NCI-H446 (cell line): ENCODE measurements at places on chromosomes 6 and 20.

DNA sequence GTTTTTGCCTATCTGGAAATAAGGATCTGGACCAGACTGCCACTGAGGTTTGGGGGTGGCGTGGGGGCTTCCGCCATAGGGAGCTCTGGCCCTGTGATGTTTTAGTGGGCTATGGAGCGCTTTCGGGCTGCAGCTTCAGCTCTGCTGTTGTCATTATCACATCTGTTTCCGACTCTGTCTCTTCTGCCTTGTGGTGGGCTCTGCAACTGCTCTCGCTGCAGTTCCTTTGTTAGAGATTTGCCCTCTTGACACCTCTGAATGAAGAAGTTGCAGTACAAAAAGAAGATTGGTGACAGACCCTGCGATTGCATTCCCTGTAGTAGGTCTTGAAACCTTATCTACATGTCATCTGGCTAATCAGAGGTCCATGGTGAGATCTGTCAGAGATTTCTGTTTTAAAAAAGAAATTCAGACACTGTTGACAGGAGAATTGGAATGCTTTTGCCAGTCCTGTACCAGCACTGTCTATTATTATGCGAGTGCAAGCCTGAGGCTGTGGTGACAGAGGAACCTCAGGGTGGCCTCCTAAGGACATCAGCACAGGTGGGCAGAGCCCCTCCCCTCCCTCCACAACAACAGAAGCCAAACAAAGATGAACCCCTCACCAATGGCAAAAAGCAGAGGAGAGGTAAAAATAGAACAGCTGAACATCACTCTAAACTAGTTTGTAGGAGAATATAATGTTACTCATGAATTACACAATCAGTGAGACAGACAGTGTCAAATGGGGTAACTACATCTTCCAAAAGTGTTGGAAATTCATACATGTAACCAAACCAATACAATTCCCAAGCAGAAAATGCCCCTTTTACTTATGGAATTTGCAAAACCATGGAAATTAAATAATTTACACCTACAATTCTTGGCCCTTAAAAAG lies 63.5 kb upstream of the DEFB112 start:
- DNase-seq = no peak

DNA sequence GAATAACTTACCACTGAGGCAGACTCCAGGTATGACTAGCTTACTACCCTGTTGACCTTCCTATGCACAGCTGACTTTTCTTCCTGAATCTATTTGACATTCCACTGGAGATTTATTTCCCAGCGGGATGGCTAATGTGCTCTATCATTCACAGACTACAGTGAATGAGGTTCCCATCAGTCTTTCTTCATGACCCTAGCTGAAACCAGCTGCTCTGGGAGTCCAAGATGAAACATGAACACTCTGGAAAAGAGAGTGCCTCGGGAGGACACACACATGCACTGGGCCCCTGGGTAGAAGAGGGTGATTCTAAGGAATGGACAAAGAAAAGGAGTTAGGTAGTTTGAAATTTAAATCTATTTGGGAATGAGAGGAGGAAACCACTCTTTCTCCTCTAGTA lies 82.6 kb upstream of the DST start:
- no peak for DNase-seq

DNA sequence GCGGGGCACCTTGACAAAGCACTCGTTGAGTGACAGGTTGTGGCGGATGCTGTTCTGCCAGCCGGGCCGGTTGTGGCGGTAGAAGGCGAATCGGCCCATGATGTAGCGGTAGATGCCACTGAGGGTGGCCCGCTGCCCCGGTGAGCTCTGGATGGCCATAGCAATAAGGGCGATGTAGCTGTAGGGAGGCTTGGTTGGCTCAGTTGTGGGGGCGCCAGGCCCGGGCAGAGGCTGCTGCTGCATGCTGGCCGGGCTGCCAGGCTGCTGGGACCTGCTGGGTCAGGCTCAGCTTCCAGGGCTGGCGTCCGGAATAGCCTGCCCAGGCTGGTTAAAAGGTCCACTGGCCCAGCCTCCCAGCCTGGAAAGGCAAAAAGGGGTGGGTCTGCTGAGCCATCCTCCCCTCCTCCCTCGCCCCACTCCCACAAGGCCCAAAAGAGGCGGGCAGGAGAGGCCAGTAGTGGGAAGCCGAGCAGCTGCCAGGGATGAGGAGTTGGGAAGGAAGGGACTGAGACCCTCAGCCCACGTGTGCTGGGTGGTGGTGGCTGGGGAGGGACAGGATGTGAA lies at the start of gene FOXS1:
TSS of gene FOXS1 (minus strand) at position 305 of the 564 bp plus-strand sequence. CDS start at position 243, 62 bp downstream.
- DNase-seq = no peak

DNA sequence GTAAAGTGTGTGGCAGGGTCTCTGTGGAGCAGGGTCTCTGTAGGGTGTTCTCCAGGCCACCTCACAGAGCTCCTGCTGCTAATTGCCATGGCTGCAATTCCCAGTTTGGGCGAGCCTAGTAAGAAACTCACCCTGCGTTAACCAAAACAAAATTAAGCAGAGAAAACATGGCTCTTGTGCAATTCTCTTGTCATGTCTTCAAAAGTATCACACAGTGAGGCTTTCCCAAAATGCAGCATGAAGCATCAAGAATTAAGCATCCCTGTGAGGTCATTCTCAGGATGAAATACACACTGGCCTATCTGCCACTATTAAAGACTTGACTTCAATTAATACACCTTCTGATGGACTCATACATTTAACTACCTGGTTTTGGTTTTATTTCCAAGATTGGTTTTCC lies 72.8 kb downstream of the KIF13A start:
- no peak for DNase-seq

GRCh38 chr6:113148566-113148965 lies 708.6 kb upstream of the MARCKS start:
- DNase-seq = no peak

GRCh38 chr6:13412639-13413465 lies 74.5 kb downstream of the GFOD1 start:
- no peak for DNase-seq

DNA sequence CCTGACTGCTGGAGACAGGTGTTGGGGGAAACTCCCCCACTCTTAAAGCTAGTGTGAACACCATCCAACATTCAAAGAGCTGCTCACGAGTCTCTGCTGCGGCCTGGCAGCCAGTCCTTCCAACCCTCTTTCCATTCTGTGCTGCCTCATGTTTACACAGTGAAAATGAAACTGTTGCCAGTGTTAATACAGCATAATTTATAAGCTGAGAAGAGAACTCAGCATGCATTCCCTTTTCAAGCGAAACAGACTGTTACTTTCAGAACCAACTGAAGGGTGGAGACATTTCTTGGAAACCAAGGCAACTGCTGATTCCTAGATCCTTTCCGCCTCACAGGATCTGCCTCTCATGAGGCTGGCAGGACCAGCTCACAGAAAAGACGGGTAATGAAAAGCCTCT lies 533.8 kb upstream of the ID4 start:
- peak; percentile 81 for DNase-seq

DNA sequence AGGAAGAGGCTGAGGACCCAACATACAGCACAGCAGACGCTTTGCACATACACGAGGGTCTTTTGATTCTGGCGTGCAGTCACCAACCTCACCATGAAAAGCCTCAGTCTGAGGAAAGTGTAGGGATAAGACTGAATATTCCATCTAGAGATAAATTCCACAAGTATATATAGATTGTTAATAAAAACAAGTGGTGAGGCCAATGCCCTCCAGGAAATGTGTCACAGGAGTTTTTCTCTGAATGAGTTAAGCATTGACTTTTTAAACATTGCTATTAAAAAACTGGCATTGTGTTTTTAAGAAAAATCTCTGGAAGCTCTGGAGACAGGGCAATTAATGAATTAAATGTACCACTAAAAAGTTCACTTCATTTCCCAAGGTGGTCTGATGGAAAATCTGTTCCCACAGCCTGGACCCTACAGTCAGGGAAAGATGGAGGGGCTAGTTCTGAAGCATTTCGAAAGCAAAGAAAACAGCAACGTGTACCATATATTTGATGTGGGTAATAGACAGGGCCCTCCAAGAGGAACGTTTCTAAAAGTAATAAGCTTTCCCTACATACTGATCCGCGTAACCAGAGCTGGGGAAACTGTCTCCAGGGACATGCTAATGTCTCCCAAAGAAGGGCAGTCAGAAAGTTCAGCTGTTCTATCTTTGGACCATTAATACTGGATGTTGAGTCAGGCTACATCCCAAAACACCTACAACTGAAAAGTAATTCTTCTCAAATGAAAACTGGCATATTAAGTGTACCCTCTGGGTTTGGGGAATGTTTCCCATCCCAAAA lies 301.1 kb downstream of the FOXC1 start:
- DNase-seq = peak; percentile 4

- no peak for DNase-seq
Observed at GRCh38 chr6:45722876-45723275, 292.8 kb downstream of the CLIC5 start.

DNA sequence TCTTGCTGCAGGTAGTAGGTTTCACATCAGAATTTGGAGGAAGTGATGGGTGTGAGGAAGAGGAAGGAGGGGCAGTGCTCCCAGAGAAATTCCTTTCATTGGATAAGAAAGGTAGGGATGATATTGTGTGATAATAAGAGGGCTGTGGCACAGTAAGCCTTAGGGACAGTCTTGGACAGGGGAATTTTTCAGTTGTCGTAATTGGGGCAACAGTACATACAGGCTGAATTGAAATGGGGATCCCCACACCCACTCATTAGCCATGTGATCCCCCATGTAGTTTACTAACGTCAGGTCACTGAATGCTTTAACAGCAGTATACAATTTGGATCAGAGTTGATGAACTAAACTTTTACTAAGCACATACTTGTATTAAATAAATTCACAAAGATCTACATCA lies 79.4 kb downstream of the FOXO3 start:
- no peak for DNase-seq

DNA sequence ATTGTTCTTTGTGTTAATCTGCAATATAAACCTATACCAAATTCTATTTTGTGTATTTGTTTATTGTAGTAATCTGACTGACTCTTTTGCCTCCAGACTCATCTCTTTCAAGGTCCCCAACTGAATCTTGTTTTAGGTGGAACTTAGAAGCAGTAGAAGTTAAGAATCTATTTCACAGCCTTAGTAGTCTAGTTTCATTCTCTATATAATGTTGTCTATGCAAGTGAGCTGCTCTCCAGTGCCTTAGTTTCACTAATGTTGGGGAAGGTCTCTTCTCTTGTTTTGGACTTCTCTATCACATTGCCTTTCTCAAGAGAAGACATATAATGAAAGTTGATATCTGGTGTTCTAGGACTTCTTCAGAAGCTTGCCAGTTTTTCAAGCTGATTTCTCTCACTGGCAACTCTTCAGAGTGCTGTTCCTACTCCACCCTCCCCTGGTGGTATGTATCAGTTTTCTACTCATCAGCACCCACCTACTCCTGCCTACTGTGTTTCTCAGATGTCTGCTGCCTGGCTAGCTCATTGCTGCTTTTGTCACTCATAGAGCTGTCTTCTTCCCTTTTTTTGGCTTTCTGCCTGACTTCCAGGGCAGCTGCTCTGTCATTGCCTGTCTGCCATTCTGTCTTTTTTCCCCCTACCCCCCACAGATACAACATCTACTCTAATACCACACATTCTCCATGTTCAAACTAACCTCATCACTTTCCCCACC lies 82.1 kb downstream of the PTPRA start:
- no peak for DNase-seq

DNA sequence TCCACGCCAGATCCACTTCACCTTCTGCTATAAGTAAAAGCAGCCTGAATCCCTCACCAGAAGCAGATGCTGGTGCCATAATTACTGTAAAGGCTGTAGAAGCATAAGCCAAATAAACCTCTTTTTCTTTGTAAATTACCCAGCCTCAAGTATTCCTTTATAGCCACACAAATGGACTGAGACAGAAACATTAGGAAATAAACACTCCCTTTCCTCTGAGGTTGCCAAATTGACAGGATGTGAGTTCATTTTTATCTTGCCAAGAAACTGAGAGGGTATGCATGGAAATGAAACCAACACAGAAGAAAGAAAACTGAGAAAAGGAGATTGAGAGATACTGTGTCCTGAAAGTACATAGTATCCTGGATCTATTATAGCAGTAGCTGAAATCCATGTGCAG lies 481.2 kb downstream of the HAO1 start:
- no peak for DNase-seq

DNA sequence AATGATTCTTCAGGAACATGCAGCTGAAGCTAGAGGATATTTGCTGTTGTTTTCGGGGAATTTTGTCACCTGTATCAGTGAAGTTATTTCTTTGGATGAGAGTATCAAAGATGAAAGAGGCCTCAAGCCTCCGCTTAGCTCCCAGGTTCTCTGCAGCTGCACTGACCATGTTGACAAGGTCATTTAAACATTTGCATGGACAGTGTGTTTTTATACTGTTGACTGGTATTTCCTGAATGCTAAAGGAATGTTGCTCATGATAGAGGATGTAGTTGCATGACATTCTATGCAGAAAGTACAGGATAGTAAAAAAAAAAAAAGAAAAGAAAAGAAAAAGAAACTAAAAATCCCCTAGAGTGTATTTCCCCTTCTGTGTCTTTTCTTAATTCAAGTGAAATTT lies 165.6 kb upstream of the LAMP5 start:
- DNase-seq = no peak

DNA sequence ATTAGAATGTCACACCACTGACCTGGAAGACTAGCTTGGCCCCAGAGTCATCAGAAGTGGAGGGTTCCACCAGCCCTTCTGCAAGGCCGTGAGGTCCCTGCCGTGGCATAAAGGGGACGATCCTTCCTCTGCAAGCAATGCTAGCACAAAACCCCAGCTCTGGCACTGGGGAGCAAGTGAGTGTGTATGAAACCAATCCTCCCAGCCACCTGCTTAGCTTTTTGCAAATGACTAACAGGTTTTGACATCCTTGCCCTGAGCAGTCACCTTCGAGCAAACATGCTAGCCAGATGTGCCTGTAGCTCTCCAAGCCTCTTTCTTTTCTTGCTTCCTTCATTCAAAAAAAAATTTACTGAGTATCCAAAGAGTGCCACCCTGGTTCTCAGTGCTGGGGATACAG lies 8.6 kb downstream of the SULF2 start:
- no peak for DNase-seq

- DNase-seq = no peak
Observed at GRCh38 chr6:109671733-109672132, 19.3 kb downstream of the AK9 start.

GRCh38 chr6:145214570-145214969 lies 520.8 kb downstream of the EPM2A start:
- no peak for DNase-seq

GRCh38 chr6:141851063-141851462 lies 281.7 kb upstream of the GJE1 start:
- no peak for DNase-seq

- no peak for DNase-seq
Observed at GRCh38 chr20:57696401-57696961, 13.3 kb downstream of the PMEPA1 start.

GRCh38 chr20:38751360-38751976 lies 3.2 kb downstream of the ACTR5 start:
- no peak for DNase-seq

- no peak for DNase-seq
Observed at GRCh38 chr6:35931120-35931561, 10.2 kb upstream of the SRPK1 start.

GRCh38 chr6:163260111-163260895 lies 154.2 kb upstream of the QKI start:
- no peak for DNase-seq

- DNase-seq = peak; percentile 50
Observed at GRCh38 chr20:40633123-40633850, 55.7 kb downstream of the MAFB start.

- DNase-seq = peak; percentile 19
Observed at GRCh38 chr6:25173951-25174474, 105.2 kb upstream of the CARMIL1 start.
